ENCODE measurements at places on chromosomes 7 and 10. TPM values are rescaled to one million over a fixed set of nuclear protein-coding genes. Genes with fewer than 3 reads are reported as not detected.

The FAM25G gene
- not detected for total RNA-seq

The TUBB8 gene
- total RNA-seq: not detected

The CDC14C gene
- total RNA-seq: 0.06 TPM

GRCh38 chr10:12993595-12993994 lies 7.9 kb downstream of the CCDC3 start:
- no peak for DNase-seq

- no peak for DNase-seq
These were observed 40.1 kb upstream of the SLC29A3 start for GRCh38 chr10:71278691-71279588.

GRCh38 chr7:127769696-127770400 lies 117.9 kb downstream of the SND1 start:
- no peak for DNase-seq

GRCh38 chr7:132450696-132451095 lies 125.6 kb downstream of the PLXNA4 start:
- no peak for DNase-seq

The TCAF2 gene
- total RNA-seq: 2.7 TPM

DNA sequence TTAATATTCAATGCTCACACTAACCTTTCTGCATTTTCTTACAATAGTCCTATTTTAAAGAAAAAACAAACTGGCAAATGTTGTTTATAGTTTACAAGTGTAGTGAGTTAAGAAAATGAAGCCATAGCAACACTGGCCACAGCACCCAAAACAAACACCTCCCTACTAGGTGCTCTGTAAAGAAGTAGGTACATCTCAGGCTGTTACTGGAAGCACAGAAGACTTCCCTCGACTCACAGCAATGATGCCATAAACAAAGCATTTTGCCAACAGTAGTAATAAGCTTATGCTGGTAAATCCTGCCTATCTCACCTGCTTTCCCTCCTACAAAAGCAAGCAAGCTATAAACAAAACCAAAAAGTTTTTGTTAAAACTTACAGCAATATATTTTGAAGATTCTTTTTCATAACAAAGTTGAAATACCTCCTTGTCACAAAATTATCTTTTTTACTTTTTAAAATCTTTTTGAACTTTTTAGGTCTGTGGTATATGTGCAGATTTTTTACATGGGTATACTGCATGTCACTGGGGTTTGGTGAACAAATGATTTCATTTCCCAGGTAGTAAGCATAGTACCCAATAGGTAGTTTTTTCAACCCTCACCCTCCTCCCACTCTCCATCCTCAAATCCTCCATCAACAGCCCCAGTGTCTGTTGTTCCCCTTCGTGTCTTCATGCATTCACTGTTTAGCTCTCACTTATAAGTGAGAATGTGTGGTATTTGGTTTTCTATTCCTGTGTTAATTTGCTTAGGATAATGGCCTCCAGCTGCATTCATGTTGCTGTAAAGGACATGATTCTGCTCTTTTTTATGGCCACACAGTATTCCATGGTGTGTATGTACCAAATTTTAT lies 28.4 kb downstream of the COA1 start:
- DNase-seq: no peak

DNA sequence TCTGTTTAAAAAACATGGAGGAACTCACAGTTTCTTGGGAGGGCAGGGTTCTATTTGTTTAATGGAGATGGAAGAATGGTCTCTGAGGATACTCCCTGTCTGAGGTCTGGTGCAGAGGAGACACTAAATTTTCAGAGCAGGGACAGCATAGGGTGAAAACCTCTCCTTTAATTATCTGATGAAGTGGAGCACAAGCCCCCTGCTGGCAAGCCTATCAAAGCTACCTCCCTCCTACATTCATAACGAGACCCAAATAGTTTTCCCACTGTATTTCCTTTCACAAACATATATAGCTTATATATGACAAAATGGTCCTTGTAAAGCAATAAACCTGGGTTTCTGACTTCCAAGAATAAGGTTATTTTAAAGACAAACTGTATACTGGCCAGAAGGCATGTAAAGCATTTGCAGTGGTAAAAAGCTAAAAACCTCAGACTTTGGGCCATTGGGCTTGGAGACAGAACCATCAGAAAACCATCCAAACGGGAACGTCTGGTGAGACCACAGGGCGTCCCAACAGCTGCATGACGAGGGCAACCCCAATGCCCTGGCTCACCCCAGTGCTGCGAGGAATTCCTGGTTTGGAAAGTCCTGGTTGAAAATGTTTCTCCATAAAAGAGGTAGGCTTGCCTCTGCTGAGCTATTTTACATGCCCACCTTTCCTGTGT lies 201.3 kb downstream of the FANK1 start:
- DNase-seq: no peak

DNA sequence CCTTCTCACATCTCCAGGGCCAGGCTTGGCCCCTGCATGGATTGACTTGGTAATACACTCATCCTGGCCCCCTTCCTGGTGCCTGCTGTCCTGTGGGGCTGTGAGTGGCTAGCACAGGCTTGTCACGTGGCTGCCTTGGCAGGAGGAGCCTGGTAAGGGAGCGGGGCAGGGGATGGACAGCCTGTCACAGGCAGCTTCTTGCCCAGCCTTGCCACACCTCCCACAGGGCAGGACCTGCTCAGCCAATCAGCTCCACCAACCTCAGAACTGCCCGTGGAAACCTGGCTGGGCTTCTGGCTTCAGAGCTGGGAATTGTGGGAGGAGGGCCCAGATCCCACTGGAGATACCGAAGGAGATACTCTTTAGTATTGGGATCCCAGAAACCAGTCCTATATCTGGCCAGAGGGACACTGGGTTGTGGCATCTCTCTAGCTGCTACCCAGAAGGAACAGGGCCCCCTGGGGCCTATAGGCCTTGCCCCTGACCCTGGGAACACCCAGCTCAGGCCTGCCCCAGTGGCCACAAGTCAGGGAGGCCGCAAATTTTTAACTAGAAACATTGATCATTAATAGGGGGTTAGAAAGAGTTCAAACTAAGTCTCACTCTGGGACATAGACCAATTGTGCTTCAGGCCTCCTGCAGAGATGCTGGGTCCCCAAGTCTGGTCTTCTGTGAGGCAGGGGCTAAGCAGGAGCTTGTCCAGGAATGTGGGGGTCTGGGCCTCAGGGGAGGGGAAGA lies at the start of gene HOGA1:
Gene HOGA1 (plus strand): TSS at position 330 of the 738 bp plus-strand sequence. CDS start 315 bp downstream, at position 645.
- DNase-seq: peak; percentile 86

The AMPH gene
- total RNA-seq: 7.3 TPM

The MSRB2 gene
- 13.7 TPM for total RNA-seq

The WDR86 gene
- total RNA-seq: not detected

DNA sequence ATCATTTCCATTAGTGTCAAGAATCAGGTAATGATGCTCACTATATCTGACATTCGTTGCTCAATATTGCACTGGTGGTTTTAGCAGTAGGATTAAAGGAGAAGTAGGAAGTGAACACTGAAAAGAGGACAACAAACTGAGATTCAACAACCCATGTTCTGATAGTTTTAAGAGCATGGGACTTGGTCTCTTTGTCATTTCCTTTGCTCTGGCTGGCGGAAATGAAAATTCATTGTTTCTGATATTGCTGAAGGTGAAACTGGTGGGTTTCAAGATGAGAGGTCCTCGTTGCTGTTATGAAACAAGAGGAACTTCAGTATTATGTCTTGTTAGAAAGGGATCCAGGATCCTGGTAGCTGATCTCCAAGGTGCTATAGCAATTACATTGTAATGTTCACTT lies 129.0 kb downstream of the DNAH11 start:
- DNase-seq: no peak

The SPDYE18 gene
- not detected for total RNA-seq

The ASB13 gene
- total RNA-seq: 9.1 TPM

GRCh38 chr7:79284211-79284610 lies 169.3 kb downstream of the MAGI2 start:
- DNase-seq: no peak

DNA sequence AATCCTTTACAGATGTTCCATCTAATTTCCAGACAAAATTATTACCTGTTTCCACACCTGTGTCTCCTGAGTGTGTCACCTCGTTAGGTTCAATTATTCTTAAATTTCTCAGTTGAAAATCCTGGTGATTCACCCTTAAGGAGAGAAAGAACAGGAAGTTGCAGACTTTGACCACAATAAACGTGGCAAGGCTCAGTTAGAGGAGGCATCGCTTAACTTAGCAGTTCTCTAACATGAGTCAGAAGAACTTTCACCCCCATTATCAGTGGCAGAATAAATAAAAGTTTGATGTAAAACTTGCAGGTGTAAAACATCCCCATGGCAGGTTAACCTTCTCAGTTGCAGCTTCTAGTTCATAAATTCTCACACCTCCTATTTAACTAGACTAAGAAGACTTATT lies 8.3 kb downstream of the XPNPEP1 start:
- peak; percentile 78 for DNase-seq

The NUTM2A gene
- total RNA-seq: 0.37 TPM

GRCh38 chr7:4931943-4932342 lies 27.0 kb downstream of the MMD2 start:
- peak; percentile 82 for DNase-seq

GRCh38 chr7:2180081-2180480 lies 52.7 kb downstream of the MAD1L1 start:
- DNase-seq: no peak

The ZNF727 gene
- total RNA-seq: 1.2 TPM

The RP9 gene
- total RNA-seq: 15.8 TPM

The EBLN1 gene
- not detected for total RNA-seq

DNA sequence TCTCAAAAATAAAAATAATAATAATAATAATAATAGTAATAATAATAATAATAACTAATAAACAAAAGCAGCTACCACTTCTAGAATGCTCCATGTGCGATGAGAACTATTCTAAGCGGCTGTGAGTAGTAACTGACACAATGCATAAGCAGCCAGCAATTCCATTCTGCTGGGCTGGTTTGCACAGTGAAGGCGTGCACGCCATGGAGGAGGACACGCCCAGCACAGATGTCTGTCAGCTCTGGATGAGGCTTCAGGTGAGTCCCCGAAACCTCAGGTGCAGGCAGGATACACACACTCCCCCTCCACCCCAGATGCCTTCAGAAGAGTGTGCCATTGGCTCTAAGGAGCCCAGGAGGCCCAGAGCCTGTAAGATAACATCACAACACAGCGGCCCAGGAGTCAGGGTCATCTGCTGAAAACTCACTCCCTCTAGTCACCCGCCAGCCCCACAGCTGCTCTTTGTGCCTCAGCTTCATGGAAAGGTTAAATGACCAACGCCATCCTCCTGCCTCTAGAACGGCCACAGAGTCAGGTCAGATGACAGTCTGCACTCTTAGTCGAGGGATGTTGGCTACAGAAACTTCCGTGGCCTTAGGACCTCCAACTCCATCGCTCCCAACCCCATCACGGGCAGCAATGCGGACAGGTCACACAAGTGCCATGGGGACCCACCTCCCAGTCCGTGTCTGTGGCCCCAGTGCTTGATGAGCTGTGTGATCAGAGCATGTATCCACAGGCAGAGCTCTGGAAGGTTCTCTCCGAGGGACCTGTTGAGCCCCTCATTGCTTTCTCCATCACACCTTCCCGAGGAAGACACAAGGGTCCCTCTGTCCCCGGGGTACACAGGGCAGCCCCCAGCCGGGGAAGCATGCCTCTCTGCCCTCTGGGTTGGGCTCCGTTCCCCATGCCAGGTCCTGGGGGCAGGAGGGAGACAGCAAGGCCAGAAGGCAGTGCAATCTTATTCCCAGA lies 103.9 kb downstream of the CTBP2 start:
- DNase-seq: no peak

The CYP17A1 gene
- not detected for total RNA-seq

The CPA4 gene
- total RNA-seq: 22.7 TPM

GRCh38 chr7:133781486-133782090 lies 345.6 kb upstream of the LRGUK start:
- DNase-seq: no peak

The AKR1B15 gene
- 0.14 TPM for total RNA-seq

The TRRAP gene
- total RNA-seq: 11.1 TPM

DNA sequence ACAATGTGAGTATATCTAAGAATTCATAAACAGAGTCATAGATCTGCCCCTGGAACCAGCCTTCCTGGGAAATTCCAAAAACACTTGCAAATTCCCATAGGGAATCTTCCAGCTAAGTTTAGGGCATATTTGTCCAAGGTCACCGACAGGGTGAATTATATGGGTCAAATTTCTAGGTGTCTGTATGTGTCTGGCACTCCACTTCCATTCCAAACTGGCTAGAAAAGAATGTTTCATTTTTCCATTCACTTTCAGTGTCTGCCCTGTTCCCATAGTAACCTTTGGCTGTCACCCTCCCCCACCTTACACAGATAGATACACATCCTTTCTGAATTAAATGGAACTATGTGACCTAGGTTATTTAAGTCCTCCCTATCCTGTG lies 230.9 kb downstream of the CREB5 start:
- no peak for DNase-seq

The GPR26 gene
- not detected for total RNA-seq

- peak; percentile 100 for DNase-seq
These were observed 17.7 kb downstream of the ADAM8 start for GRCh38 chr10:133258818-133259601.

The ARHGAP22 gene
- 2.1 TPM for total RNA-seq

- no peak for DNase-seq
These were observed 19.2 kb downstream of the ELFN1 start for GRCh38 chr7:1689311-1689710.

GRCh38 chr10:76922666-76923065 lies 714.9 kb downstream of the KCNMA1 start:
- DNase-seq: no peak

DNA sequence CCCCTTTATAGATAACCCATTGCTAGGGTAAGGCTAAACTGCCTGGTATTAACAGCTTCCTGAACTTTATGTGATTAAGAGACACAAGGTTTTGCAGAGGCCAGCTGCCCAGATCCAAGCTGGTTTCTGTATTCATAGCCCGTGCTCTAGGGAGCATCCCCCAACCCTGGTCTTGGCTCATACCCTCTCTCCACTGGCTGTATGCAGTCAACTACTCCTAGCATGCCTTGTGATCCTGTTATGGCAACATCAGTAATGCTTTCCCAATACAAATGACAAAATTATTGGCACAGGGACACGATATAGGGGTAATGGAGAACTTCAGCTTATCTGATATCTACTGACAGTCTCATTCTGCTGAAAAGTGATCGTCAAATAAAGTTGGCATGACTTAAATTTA lies 202.8 kb upstream of the MKLN1 start:
- DNase-seq: no peak

- no peak for DNase-seq
These were observed 219.8 kb downstream of the MAD1L1 start for GRCh38 chr7:2012981-2013380.

- DNase-seq: no peak
These were observed 9.2 kb upstream of the HNRNPF start for GRCh38 chr10:43417950-43418768.

- no peak for DNase-seq
These were observed 346.5 kb downstream of the GRID1 start for GRCh38 chr10:86020134-86020533.

- no peak for DNase-seq
These were observed 22.3 kb upstream of the XPNPEP1 start for GRCh38 chr10:109945473-109946177.

Data from H4 (cell line).